ENCODE measurements at places on chromosomes 3 and 15.

GRCh38 chr3:196666001-196666867 is 26.7 kb downstream of the NRROS start:
- no peak for DNase-seq

DNA sequence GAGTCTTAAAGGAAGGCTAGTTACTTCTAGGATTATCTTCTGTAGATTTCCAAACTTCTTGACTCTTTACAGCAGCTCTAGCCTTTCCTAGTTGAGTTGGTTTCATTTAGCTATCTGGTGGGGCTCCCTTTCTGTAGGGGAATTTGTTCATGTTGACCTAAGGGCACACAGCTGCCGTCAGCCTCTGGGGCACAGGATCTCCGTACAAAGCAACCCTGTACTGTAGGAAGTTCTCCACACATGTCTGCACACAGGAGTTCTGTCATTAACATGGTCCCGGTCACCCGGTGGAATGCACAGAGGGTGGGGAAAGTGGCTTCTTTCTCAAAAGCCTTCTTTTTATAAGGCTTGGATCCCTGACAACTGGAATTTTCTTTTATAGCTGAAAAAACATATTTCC is 88.7 kb upstream of the TNIK start:
- no peak for DNase-seq

DNA sequence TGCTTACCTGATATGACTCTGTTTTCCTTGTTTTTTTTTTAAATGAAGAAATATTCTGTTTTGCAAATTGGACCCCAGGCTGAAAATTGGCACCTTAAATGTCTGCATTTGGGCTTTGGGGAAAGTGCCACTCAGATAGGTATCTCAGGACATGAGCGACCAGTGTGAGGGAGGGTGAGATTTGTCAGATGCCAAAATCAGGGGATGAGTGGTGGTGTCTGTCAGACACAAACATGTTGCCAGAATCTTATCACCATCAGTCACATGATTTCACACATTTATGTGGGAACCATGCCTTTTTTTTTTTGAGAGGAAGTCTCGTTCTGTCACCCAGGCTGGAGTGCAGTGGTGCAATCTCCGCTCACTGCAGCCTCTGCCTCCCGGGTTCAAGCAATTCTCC is 75.6 kb upstream of the OSBPL11 start:
- DNase-seq: no peak

- peak; percentile 61 for DNase-seq
These were observed 76.0 kb downstream of the HMG20A start for GRCh38 chr15:77496715-77497109.

GRCh38 chr3:185290266-185290665 is 36.4 kb upstream of the EHHADH start:
- DNase-seq: no peak

DNA sequence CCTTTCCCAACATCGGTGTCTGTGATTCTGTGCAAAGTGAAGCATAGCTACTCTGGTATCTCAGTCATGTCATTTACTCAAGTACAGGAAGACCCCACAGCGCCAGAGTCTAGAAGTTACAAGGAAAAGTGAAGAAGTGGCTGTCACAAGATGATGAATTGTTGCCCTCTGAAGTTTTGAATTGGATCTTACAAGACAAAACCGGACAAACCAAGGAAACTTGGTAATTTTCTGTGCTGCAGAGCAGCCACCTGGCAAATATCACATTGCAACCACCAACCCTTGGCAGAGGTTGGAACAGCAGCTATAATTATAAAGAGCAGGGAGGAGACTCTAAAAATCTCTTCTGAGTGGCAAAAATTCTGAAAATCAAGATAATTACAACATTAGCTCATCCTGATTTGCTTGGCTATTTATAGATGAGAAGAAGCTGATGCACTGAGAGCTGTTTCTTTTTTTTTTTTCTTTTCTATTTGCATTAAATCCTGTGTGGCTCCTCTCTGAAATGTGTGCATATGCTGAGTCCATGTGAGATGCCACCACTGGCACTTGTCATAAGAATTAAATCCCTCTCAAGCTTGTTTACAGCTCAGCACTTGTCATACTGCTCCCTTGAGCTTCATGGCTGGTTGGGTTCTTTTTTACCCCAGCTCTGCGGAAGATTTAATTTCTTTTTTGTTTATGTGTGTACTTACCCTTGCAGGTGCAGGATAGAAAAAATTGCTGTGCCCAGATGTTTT is 68.0 kb upstream of the MNS1 start:
- no peak for DNase-seq
